Osteoblast (primary cell): ENCODE measurements at places on chromosomes 7 and 10. TPM values are rescaled to one million over a fixed set of nuclear protein-coding genes. Genes with fewer than 3 reads are reported as not detected.
A peak's percentile ranks its signal among the peaks of the same experiment; 100 is the strongest.

DNA sequence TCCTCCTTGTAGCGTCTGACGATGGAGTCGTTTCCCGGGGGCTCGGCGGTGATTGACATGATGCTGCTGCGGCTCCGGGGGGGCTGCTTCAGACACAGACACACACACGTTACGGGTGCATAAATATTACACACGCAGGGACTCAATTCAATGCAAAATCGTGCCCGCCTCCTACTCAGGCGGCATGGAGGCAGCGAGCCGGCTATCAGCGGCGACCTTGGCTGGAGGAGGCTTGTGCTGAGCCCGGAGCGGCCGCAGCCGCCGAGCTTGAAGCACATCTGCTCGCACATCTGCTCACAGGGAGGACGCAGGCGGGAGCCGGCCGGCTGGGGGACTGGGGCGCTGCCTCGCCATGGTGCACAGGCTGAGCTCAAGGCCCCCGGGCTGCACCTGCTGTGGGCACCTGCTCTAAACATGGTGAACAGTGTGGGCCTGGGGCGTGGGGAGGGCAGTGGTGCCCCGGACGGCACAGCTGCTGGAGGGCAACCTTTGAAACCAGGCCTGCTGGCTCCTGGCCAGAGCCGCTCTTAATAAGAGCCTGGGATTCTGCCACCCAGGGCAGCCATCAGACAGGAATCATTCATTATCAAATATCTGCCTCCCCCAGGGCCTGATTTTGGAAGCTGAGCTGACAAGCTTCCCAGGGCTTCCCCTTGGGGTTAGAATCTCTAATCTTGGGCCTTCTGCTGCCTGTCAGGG is 84.7 kb upstream of the GNA12 start:
- no peak overlapping the region for H3K27ac ChIP-seq
- H3K36me3 ChIP-seq = no peaks in the 10 kb centered on the region
- no peaks in the 10 kb centered on the region for H3K4me1 ChIP-seq
- no peaks in the 10 kb centered on the region for H3K27me3 ChIP-seq
- no peak overlapping the region for H3K4me3 ChIP-seq

- H3K4me1 ChIP-seq = no peaks in the 10 kb centered on the region
- no peaks in the 10 kb centered on the region for H3K36me3 ChIP-seq
- DNase-seq = no peak
Measured at GRCh38 chr7:89623018-89623672, 531.1 kb upstream of the STEAP1 start.

GRCh38 chr7:36291387-36292316 is 98.0 kb upstream of the ANLN start:
- H3K36me3 ChIP-seq = no peaks in the 10 kb centered on the region
- peak overlapping the region; percentile 56 for H3K27ac ChIP-seq
- H3K27me3 ChIP-seq = no peaks in the 10 kb centered on the region
- peak overlapping the region; percentile 71 for H3K4me3 ChIP-seq

Gene CYP3A4
- total RNA-seq = not detected in 2 replicates

- H3K4me1 ChIP-seq = peaks cover 18% of the 10 kb centered on the region
- peak overlapping the region; percentile 1 for H3K4me3 ChIP-seq
Measured at GRCh38 chr10:26780793-26781601, 79.8 kb downstream of the ABI1 start.

GRCh38 chr7:73717991-73718405 is 1.5 kb downstream of the STX1A start:
- H3K27ac ChIP-seq = peak overlapping the region; percentile 95
- peak overlapping the region; percentile 95 for H3K4me3 ChIP-seq
- H3K27me3 ChIP-seq = no peaks in the 10 kb centered on the region

GRCh38 chr7:44045226-44046014 is 918 bp downstream of the DBNL start:
- H3K27me3 ChIP-seq = no peaks in the 10 kb centered on the region
- peaks cover 16% of the 10 kb centered on the region for H3K4me1 ChIP-seq
- peak overlapping the region; percentile 99 for H3K4me3 ChIP-seq
- peak; percentile 83 for DNase-seq

DNA sequence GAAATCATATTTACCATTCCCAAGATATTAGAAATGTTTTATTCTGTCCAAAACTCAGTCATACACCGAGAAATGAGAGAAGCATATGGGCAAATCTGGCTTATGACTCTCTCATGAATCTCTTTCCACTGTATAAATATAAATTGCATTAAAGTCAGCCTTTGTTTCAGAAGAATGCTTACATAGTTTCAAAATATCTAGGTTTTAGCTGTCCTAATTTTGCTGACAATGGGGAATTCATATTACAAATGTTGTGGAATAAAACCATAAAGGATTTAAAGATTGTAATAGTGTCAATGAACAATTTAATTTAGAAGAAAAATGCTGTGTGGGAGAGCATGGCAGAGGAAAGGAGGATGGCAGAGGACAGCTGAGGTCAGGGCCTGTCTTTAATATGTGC is 185.0 kb upstream of the THSD7A start:
- H3K27me3 ChIP-seq = no peaks in the 10 kb centered on the region
- DNase-seq = no peak
- no peak overlapping the region for H3K27ac ChIP-seq
- no peak overlapping the region for H3K4me3 ChIP-seq

DNA sequence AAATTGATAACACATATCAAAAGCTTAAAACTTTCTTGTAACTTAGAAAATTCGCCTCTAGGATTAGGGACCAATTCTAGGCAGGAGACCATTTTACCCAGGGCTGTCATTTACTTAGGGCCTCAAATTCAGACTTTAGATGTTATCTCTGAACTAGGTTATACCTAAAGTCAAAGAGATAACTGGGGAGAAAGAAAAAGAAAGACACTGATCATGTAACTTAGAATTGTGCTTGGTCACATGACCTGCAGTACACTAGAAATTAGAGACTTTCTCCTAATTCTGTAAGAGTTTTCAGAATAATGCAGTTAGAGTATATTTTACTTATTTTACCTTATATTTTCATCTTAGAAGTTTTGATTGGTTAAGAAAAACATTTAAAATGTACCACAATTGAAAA is 16.7 kb downstream of the ASB4 start:
- H3K27ac ChIP-seq = no peak overlapping the region
- peaks cover 5% of the 10 kb centered on the region for H3K27me3 ChIP-seq
- peaks cover 17% of the 10 kb centered on the region for H3K4me1 ChIP-seq
- no peaks in the 10 kb centered on the region for H3K36me3 ChIP-seq
- H3K4me3 ChIP-seq = no peak overlapping the region
- no peak for DNase-seq

- peak; percentile 86 for DNase-seq
- H3K4me1 ChIP-seq = peaks cover 15% of the 10 kb centered on the region
- H3K36me3 ChIP-seq = no peaks in the 10 kb centered on the region
- no peak overlapping the region for H3K27ac ChIP-seq
- peak overlapping the region; percentile 73 for H3K4me3 ChIP-seq
Measured at GRCh38 chr7:114086914-114087652, 168.3 kb upstream of the PPP1R3A start.

GRCh38 chr7:18320422-18320821 is 175.1 kb upstream of the HDAC9 start:
- no peaks in the 10 kb centered on the region for H3K36me3 ChIP-seq
- no peaks in the 10 kb centered on the region for H3K4me1 ChIP-seq
- H3K27me3 ChIP-seq = no peaks in the 10 kb centered on the region
- DNase-seq = peak; percentile 1
- H3K4me3 ChIP-seq = no peak overlapping the region

Gene HYAL4
- total RNA-seq = not detected in 2 replicates

GRCh38 chr7:50908628-50909290 is 126.1 kb upstream of the GRB10 start:
- H3K27ac ChIP-seq = no peak overlapping the region
- H3K36me3 ChIP-seq = no peaks in the 10 kb centered on the region
